ENCODE measurements at places on chromosomes 5 and 9.

DNA sequence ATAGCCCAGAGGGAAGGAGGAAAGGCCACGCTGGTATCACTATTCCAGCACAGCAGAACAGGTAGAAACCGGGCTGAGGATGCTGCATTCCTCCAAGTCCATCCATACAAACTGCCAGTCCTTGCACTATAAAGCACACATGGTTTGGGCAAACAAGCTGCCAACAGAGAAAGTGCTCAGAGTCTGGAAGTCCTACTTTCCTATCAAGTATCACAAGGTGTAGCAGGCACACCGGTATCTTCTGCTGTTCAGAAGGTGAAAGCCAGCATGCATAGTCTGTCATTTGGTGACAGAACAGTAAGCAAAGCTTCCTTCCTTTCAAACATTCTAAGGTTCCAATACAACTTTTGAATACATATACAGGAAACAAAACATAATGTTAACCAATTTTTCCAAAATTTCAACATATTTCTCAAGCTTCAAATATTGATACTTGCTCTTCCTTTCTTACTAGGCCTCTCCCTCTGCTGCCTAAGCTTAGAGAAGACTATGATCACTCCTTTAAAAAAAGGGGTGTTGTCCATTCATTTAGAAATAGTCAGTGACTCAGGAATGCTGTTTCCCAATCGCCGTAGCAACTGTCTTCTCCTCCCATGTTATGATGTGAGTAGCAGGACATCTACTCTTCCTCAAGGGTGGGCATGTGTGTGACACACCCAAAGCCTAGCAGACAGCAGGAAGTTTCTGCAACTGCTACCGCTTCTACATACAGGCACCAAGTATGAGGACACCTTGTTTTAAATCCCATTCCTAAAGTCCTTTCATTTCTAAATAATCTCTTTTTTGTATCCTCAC is 14.7 kb downstream of the DIAPH1 start:
- DNase-seq = peak; percentile 53

DNA sequence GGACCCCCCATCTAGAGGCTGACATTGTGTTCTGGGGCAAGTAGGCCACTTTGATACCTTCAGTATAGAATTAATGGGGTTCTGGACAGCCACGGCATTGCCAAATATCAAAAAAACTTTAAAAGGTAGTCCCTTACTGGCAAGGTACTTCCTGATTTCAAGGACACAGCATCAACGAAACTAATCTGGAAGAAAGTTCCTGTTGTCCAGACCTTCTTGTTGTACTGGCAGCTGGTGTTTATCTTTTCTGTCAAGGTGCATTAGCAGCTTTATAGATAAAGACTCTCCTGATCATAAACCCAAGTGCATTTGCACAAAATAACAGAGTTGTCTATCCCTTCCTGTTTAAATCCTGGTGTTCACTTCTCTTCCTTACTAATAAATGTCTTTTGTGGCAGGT is 23.7 kb upstream of the GOLGA1 start:
- DNase-seq = no peak

GRCh38 chr5:160799184-160799583 is 52.8 kb downstream of the ATP10B start:
- no peak for DNase-seq

DNA sequence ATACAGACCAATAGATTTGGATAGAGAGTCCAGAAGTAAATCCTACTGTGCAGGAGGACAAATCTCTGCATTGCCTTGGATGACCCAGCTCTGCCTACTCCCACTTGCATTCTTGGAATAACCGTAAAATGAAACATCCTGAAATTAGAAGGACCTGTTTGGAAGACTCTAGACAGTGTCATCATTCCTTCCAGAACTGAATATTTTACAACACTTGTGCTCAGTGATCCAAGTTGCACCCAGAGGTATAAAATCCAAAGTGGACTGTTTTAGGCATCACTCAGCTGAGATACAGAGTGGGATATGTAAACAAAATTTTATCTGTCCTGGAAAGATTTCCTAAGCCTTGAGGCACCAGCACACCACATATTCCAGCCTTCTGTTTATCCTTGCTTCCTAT is 43.7 kb downstream of the OR2Y1 start:
- no peak for DNase-seq

DNA sequence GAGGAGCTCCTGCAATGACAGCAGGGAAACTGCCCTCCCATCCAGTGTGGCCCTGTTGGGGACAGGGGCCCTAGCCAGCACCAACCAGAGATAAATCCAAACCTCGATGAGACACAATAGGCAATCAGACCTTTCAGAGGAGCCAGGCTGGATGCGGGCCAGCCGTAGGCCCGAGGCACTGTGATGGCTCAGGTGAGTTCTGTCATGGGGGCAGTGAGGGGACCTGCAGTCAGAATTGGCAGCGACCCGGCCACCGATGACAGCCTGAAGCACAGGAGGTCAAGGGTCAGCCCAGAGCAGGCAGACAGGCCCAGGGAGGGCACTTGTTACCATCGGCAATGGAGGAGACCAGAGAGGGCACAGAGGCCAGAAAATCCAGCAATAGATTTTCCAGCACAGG is 90.8 kb downstream of the FRMD3 start:
- DNase-seq = no peak

GRCh38 chr5:87185838-87186237 is 81.8 kb upstream of the RASA1 start:
- DNase-seq = no peak

DNA sequence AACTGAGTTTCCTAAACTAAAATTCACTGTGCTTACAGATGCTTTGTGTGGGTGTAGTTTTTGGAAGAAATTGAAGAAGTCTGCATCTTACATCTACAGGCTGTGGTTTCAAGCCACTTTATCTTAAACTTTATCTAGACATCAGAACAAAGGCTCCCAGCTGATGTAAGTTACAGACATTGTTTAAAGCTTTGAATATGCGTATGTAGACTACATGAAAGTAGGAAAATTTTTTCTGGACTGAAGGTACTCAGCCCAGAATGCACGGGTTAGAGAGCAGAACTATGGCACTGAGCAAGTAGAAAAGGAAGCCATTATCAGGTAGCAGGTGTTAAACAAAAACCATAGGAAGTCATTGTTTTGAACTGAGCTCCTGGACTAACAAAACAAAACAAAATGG is 185.4 kb downstream of the TTC39B start:
- DNase-seq = no peak

- no peak for DNase-seq
Observed at GRCh38 chr5:143435210-143435657, 31.7 kb upstream of the NR3C1 start.

DNA sequence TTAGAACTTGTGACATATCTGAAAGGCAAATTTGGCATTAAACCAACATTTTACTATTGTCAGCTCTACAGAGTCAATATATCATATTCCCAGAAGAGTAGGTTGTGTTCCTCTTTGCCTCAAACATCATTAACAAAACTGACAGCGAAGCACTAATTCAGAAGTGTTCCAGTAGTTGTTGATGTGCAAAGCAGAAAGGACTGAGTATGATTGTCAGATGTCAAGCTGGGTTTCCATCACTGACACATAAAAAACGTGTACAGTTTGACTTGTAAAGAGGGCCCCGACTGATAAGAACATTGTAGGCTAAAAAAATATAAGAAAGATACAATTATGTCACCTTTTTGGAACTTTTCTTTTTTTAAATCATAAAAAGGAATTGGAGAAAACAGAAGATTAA is 101.5 kb upstream of the ZNF608 start:
- DNase-seq = no peak

DNA sequence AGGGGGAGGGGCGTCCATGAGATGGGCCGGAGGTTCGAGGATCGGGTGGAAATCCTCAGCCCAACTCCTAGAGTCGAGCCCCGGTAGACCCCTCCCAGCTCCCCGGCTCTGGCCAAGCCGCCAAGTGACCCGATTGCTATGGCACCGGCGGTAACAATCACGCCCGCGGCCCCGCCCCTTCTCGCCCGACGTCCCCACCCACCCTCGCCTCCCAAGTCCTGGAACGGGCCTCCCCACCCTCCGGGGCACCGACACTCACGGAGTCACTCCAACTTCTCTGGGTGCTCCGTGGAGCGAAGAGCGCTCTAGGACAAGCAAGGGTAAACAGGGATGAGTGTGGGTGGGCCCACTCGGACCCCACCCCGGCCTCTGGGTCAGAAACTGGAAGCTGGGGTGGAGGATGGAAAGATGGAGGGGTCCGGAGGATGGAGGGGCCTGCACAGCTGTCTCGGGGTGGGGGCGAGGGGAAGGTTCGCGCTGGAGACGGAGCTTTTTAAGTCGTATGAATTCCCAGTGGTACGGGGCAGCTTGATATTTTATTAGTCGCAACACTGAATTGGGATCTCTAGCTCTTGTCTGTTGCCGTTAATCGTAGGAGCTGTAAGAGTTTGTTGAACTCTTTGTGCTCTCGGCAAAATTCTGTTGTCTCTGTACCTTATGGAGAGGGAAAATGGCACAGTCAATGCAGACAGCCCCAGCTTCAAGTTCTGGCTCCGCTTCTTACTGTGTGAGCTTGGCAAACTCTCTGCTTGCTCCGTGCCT is at the start of gene SPACA9:
TSS of gene SPACA9 (plus strand) at position 204 of the 762 bp plus-strand sequence. CDS start 5,050 bp downstream, outside the sequence.
- peak; percentile 86 for DNase-seq

All from left hindlimb (tissue), 1 donor.